ENCODE measurements at places on chromosomes 2 and 18. TPM values are rescaled to one million over a fixed set of nuclear protein-coding genes. Genes with fewer than 3 reads are reported as not detected.

RAPGEF4 gene
- total RNA-seq, result 1.2 TPM

ZSWIM2 gene
- not detected for total RNA-seq

C2orf66 gene
- 0.04 TPM for total RNA-seq

MROH2A gene
- total RNA-seq, result not detected

DNAH7 gene
- 0.31 TPM for total RNA-seq

HAAO gene
- total RNA-seq, result 14.8 TPM

EMILIN1 gene
- total RNA-seq, result 76.9 TPM

GKN2 gene
- total RNA-seq, result not detected

ACVR1C gene
- 0.09 TPM for total RNA-seq

KANSL1L gene
- total RNA-seq, result 34.2 TPM

RTP5 gene
- total RNA-seq, result not detected

MIB1 gene
- 58.9 TPM for total RNA-seq

TWIST2 gene
- total RNA-seq, result 13.6 TPM

UPP2 gene
- not detected for total RNA-seq

MTERF4 gene
- total RNA-seq, result 28.6 TPM

IL1B gene
- total RNA-seq, result 0.18 TPM

DYSF gene
- 51.6 TPM for total RNA-seq

FBXO15 gene
- total RNA-seq, result 0.89 TPM

ANKRD30B gene
- under 0.01 TPM for total RNA-seq

GKN1 gene
- total RNA-seq, result 0.09 TPM

SP5 gene
- 5.0 TPM for total RNA-seq

VWC2L gene
- not detected for total RNA-seq

DES gene
- total RNA-seq, result 2,854 TPM

TMEM200C gene
- total RNA-seq, result 1.1 TPM

FRZB gene
- 19.2 TPM for total RNA-seq

TMEM169 gene
- total RNA-seq, result 2.8 TPM

CYBRD1 gene
- total RNA-seq, result 111 TPM

TMEM37 gene
- 2.0 TPM for total RNA-seq

TOGARAM2 gene
- 1.2 TPM for total RNA-seq

ALLC gene
- total RNA-seq, result 0.09 TPM

ABCG8 gene
- total RNA-seq, result not detected

CYP27C1 gene
- total RNA-seq, result 2.3 TPM

FSIP2 gene
- total RNA-seq, result 2.6 TPM

UGT1A8 gene
- not detected for total RNA-seq

FEV gene
- not detected for total RNA-seq

LYPD6B gene
- total RNA-seq, result not detected

CROCC2 gene
- total RNA-seq, result 0.04 TPM

TMEM247 gene
- total RNA-seq, result not detected

ST6GAL2 gene
- total RNA-seq, result 4.4 TPM

SERPINB11 gene
- not detected for total RNA-seq

KATNAL2 gene
- total RNA-seq, result 5.0 TPM

POTEJ gene
- 0.04 TPM for total RNA-seq

GALNT14 gene
- 1.5 TPM for total RNA-seq

ICA1L gene
- total RNA-seq, result 12.1 TPM

REG1A gene
- not detected for total RNA-seq

HAUS1 gene
- 29.0 TPM for total RNA-seq

KLHL14 gene
- 0.49 TPM for total RNA-seq

CRYGD gene
- not detected for total RNA-seq

EFEMP1 gene
- 19.7 TPM for total RNA-seq

NEU4 gene
- 6.7 TPM for total RNA-seq

HOXD8 gene
- 13.9 TPM for total RNA-seq

CHN1 gene
- total RNA-seq, result 11.2 TPM

CD207 gene
- 0.13 TPM for total RNA-seq
